ENCODE measurements at places on chromosomes 2 and 18.

- H3K4me3 ChIP-seq = no peak overlapping the region
- no peak for DNase-seq
- H3K27me3 ChIP-seq = no peaks in the 10 kb centered on the region
- peaks cover 19% of the 10 kb centered on the region for H3K4me1 ChIP-seq
- no peaks in the 10 kb centered on the region for H3K36me3 ChIP-seq
- no peak overlapping the region for H3K27ac ChIP-seq
These were observed 90.3 kb downstream of the RNF144A start for GRCh38 chr2:7007488-7007845.

- H3K36me3 ChIP-seq = no peaks in the 10 kb centered on the region
- H3K4me1 ChIP-seq = peaks cover 4% of the 10 kb centered on the region
- DNase-seq = no peak
- H3K27ac ChIP-seq = peak overlapping the region; percentile 24
These were observed 62.9 kb downstream of the RPL31 start for GRCh38 chr2:101064868-101065549.

- no peak for DNase-seq
- H3K27me3 ChIP-seq = no peaks in the 10 kb centered on the region
- H3K27ac ChIP-seq = peak overlapping the region; percentile 49
- H3K36me3 ChIP-seq = peaks cover 6% of the 10 kb centered on the region
- peaks cover 14% of the 10 kb centered on the region for H3K4me1 ChIP-seq
These were observed 27.1 kb upstream of the MAP3K20 start for GRCh38 chr2:173048522-173048896.

GRCh38 chr2:55014962-55015939 lies 35.0 kb downstream of the RTN4 start:
- H3K36me3 ChIP-seq = no peaks in the 10 kb centered on the region
- no peaks in the 10 kb centered on the region for H3K27me3 ChIP-seq
- no peak for DNase-seq

GRCh38 chr18:7633171-7633570 lies 66.1 kb downstream of the PTPRM start:
- no peak for DNase-seq
- H3K4me1 ChIP-seq = no peaks in the 10 kb centered on the region
- no peaks in the 10 kb centered on the region for H3K27me3 ChIP-seq
- H3K36me3 ChIP-seq = no peaks in the 10 kb centered on the region
- no peak overlapping the region for H3K27ac ChIP-seq

- H3K27me3 ChIP-seq = no peaks in the 10 kb centered on the region
- DNase-seq = no peak
- no peak overlapping the region for H3K27ac ChIP-seq
- no peaks in the 10 kb centered on the region for H3K4me1 ChIP-seq
These were observed 201.9 kb upstream of the SPRED2 start for GRCh38 chr2:65634304-65634703.

DNA sequence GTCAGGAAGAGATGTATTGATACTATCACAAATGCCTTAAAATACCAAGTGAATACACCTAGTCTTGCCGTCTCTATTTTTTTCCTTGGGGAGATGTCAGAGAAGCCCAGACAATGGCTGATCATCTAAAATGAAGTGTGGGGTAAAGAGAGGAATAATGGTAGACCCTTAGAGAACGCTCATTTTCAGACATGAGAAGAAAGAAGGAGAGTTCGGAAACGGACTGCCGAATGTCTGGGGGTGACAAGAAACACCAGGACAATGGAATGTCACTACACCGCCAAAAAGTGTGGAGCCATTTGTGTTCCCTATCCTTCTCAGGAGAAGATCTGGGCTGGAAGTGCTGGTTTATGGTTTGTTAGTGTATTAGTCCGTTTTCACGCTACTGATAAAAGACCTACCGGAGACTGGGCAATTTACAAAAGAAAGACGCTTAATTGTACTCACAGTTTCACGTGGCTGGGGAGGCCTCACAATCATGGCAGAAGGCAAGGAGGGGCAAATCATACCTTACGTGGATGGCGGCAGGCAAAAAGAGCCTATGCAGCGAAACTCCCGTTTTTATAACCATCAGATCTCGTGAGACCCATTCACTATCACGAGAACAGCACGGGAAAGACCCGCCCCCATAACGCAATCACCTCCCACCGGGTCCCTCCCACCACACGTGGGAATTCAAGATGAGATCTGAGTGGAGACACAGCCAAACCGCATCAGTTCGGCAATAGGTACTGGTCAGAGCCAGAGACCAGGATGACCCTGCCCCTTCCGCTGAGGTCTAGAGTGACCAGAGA lies 743.7 kb downstream of the GALR1 start:
- H3K4me1 ChIP-seq = no peaks in the 10 kb centered on the region
- H3K27me3 ChIP-seq = no peaks in the 10 kb centered on the region
- DNase-seq = no peak
- H3K27ac ChIP-seq = no peak overlapping the region
- no peaks in the 10 kb centered on the region for H3K36me3 ChIP-seq
- H3K4me3 ChIP-seq = no peak overlapping the region

- H3K4me3 ChIP-seq = no peak overlapping the region
- no peak overlapping the region for H3K27ac ChIP-seq
- no peaks in the 10 kb centered on the region for H3K27me3 ChIP-seq
- H3K4me1 ChIP-seq = no peaks in the 10 kb centered on the region
- DNase-seq = no peak
- H3K36me3 ChIP-seq = no peaks in the 10 kb centered on the region
These were observed 368.5 kb upstream of the TRIB2 start for GRCh38 chr2:12348216-12348615.

DNA sequence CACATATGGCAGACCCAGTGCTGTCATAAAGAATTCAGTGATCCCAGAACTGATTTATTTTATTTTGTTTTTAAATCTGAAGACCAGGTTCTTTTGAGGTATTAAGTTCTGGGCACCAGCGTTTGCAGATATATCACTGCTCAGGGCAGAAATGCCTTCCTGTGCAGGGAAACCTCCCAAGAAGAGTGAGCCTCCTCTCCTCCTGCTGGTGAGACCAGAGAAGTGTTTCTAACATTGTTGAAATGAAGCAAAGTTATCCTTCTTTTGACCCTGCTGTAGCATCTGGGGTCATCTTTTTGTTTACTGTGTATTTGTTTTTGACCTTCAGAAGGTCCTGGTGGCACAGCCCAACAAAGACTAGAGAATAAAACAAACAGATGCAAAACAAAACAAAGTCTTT lies 94.0 kb downstream of the AQP4 start:
- H3K36me3 ChIP-seq = no peaks in the 10 kb centered on the region
- H3K27me3 ChIP-seq = no peaks in the 10 kb centered on the region
- no peaks in the 10 kb centered on the region for H3K4me1 ChIP-seq
- peak; percentile 41 for DNase-seq
- no peak overlapping the region for H3K4me3 ChIP-seq

GRCh38 chr18:4260107-4260506 lies 195.0 kb downstream of the DLGAP1 start:
- no peak overlapping the region for H3K4me3 ChIP-seq
- H3K27me3 ChIP-seq = no peaks in the 10 kb centered on the region
- no peaks in the 10 kb centered on the region for H3K36me3 ChIP-seq
- no peak overlapping the region for H3K27ac ChIP-seq

DNA sequence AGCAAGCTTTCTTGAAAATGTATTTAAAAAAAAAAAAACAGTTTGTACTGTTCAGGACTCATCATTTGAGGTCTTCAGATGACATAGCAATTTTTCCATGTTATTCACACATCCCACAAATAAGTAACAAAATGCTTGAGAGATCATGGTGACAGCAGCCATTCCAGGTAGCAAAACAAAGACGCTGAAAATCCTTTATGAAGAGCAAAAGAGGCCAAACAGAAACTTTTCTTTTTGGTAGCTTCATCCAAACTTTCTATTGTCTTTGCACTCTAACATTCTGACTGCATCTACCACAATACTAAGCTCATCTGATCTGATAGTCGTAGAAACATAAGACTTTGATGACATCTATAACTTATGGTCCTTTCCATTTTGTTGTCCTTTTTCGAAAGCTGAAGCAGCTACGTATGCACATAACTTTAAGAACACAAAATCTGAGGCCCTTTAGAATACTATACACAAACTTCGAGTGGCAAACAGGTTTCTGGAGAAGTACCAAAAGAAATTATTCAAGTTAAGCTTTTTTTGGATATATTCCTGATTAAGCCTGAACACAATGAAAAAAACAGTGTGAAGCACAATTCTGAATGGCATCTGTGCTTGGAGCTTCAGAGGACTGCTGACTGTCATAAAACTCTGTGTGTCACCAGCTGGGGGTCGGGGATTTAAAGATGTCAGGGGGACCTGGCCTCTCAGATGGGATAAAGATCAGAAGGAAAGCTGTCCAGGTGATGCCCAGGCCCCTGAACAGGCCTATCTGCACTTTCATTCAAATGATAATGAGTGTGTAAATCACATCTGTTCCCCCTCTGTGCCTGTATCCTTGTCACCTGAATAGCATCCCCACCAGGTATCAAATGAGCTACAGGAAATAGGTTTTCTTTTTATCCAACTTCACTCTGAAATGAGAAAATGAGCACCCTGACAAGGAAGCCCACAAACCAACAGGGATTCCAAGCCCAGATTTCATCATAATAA lies 75.8 kb downstream of the ZEB2 start:
- H3K4me3 ChIP-seq = no peak overlapping the region
- peaks cover 29% of the 10 kb centered on the region for H3K4me1 ChIP-seq

GRCh38 chr2:176914371-176914770 lies 298.2 kb upstream of the HNRNPA3 start:
- no peaks in the 10 kb centered on the region for H3K36me3 ChIP-seq
- no peak overlapping the region for H3K4me3 ChIP-seq
- H3K27ac ChIP-seq = no peak overlapping the region
- H3K27me3 ChIP-seq = no peaks in the 10 kb centered on the region
- H3K4me1 ChIP-seq = no peaks in the 10 kb centered on the region

- no peaks in the 10 kb centered on the region for H3K27me3 ChIP-seq
- peaks cover 4% of the 10 kb centered on the region for H3K36me3 ChIP-seq
- no peak for DNase-seq
- no peak overlapping the region for H3K27ac ChIP-seq
- no peak overlapping the region for H3K4me3 ChIP-seq
These were observed 102.9 kb downstream of the NFATC1 start for GRCh38 chr18:79498662-79499061.

- no peaks in the 10 kb centered on the region for H3K36me3 ChIP-seq
- H3K27ac ChIP-seq = no peak overlapping the region
- H3K4me1 ChIP-seq = no peaks in the 10 kb centered on the region
- DNase-seq = no peak
These were observed 53.1 kb upstream of the ATP5MC3 start for GRCh38 chr2:175234650-175235049.

GRCh38 chr2:213846856-213847255 lies 562.6 kb downstream of the SPAG16 start:
- DNase-seq = no peak
- no peaks in the 10 kb centered on the region for H3K27me3 ChIP-seq
- no peak overlapping the region for H3K4me3 ChIP-seq
- H3K4me1 ChIP-seq = no peaks in the 10 kb centered on the region
- H3K36me3 ChIP-seq = no peaks in the 10 kb centered on the region

GRCh38 chr2:203809084-203809521 lies 58.5 kb upstream of the CTLA4 start:
- H3K4me1 ChIP-seq = peaks cover 27% of the 10 kb centered on the region
- H3K27me3 ChIP-seq = no peaks in the 10 kb centered on the region
- H3K36me3 ChIP-seq = no peaks in the 10 kb centered on the region
- no peak for DNase-seq
- no peak overlapping the region for H3K27ac ChIP-seq

GRCh38 chr2:122734766-122735424 lies 979.4 kb downstream of the TSN start:
- H3K27me3 ChIP-seq = no peaks in the 10 kb centered on the region
- no peak overlapping the region for H3K4me3 ChIP-seq
- no peaks in the 10 kb centered on the region for H3K36me3 ChIP-seq

DNA sequence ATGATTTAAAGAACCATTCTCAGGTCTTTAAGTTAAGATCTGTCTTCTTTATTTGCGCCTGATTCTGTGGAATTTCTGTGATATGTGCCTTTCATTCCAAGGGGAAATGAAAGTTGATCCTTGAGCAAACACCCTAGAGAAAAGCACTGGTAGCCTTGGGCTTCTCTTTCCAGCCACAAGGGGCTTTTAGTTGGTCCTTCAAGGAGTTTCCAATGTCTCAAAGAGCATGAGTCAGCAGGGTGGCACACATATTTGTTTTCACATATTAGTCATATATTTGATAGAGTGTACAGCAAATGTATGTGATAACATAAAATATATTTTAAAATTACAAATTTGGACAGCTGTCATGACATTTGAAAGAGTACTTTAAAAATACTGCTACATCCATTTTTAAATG lies 339.5 kb downstream of the TXNL1 start:
- H3K27ac ChIP-seq = no peak overlapping the region
- no peak for DNase-seq
- H3K4me1 ChIP-seq = no peaks in the 10 kb centered on the region
- no peaks in the 10 kb centered on the region for H3K27me3 ChIP-seq
- H3K4me3 ChIP-seq = no peak overlapping the region
- H3K36me3 ChIP-seq = no peaks in the 10 kb centered on the region
